ENCODE measurements at places on chromosomes 12 and 14.
A peak's percentile ranks its signal among the peaks of the same experiment; 100 is the strongest.

GRCh38 chr12:67302162-67302561 is 33.0 kb downstream of the CAND1 start:
- DNase-seq, result no peak

DNA sequence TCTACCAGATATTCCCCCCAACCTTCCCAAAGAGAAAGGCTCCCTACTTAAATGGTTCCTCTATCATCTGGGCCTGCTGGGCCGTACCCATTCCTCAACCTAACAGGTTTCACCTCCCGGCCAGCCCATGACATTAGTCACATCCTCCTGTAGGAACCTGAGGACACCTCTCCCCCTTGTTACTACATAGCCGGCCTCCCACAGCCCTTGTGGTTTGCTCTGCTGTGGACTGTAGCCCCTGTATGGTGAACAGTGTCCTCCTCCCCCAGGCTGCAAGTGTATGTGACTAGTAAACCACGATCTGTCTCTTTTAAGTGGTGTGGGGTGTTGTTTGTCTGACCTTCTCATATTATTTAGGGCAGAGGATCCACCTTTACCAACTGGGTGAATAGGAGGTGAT is 371.7 kb downstream of the RGS6 start:
- DNase-seq, result no peak

GRCh38 chr12:96402061-96402460 is 1.8 kb upstream of the CDK17 start:
- DNase-seq, result no peak

DNA sequence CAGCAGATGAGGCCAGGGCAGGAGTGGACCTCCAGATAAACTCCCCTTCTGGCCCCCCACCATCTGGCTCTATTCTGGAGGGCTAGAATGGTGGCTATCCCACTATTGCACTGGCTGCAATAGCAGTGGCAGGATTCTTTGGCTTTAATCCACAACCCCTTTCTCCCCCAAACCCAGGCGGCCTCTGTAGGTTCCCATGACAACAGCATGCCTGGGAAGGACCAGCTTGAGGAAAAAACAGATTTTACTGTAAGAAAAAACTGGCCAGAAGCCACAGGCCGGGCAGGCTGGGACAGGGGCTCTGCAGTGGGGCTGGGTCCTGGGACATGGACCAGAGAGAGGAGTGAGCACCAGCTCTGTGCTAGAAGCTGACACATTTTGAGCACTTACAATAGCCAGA is 13.6 kb upstream of the ACVR1B start:
- DNase-seq, result no peak

DNA sequence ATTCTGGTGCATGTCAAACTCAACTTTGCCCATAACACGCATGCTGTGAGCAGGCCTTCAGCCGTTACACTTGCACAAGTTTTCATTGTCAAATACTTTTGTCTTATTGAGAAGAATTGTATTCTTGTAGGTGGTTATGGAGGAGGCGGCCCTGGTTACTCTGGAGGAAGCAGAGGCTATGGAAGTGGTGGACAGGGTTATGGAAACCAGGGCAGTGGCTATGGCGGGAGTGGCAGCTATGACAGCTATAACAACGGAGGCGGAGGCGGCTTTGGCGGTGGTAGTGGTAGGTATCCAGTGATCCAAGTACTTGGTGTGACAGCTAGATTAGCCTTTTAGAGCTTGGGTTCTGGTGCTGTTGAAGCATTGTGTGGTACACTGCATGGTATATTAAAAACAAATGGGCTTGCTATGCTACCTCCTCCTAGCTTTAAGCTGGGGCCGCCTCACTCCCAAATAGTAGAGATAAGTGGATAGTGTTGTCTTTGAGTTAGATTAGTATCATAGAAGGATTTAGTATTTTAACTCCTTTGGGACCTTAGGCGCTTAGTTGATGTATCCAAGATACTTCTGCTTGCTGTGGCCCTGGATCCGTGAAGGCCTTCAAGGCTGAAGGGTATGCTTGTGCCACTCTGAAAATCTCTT is 2.5 kb downstream of the HNRNPA1 start:
- no peak for DNase-seq

DNA sequence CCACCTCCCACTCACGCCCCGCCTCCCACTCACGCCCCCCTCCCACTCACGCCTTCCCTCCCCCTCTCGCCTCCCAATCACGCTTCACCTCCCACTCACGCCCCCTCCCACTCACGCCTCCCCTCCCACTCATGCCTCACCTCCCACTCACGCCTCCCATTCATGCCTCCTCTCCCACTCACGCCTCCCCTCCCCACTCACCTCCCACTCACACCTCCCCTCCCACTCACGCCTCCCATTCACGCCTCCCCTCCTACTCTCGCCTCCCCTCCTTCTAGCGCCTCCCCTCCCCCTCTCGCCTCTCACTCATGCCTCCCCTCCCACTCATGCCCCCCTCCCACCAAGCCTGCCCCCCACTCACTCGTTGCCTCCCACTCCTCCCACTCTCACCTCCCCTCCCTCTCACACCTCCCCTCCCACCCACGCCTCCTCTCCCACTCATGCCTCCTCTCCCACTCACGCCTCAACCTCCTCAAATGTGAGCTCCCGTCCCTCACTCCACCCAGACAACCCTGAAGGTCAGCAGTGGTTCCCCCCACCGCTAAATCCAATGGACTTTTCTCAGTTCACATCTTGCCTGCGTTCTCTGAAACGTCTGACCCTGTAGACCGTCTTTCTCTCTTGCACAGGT is 39.8 kb downstream of the TMEM63C start:
- DNase-seq, result no peak

DNA sequence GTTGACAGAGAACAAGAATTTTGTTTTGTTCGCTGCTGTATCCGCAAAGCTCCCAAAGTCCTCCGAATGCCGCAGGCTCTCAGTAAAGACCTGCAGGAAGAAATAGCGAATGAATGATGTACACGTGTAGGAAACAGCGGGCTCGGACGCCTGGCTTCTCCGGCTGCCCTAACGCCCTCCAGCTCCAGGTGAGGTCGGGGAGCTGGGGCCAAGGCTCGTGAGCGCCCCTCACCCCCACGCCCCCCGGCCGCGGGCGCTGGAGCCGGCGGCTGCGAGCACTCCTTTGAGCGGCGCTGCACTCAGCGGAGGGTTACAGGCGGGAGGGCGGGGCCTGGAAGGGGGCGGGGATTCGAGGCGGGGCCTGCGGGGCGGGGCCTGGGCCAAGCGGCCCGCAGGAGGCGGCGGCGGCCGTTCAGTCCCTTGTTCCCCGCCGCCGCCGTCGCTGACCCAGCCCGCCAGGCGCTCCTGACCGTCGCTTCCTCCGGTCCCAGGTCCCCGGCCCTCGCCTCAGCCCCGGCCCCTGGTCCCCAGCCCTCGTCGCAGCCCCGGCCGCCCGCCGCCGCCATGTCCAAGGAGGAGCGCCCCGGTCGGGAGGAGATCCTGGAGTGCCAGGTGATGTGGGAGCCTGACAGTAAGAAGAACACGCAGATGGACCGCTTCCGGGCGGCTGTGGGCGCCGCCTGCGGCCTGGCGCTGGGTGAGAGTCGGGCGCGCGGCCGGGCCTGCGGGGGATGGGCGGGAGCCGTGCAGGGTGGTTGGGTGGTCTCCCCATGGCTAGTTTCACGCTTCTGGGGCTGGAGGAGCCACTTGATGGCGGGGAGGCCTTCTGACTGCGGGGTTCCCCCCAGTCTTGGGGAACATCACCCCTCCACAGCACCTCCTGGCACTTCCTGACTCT is at the start of gene AACS:
AACS (plus strand) TSS at position 415 of the 898 bp plus-strand sequence; CDS start at position 565, 150 bp downstream.
- DNase-seq, result peak; percentile 24

DNA sequence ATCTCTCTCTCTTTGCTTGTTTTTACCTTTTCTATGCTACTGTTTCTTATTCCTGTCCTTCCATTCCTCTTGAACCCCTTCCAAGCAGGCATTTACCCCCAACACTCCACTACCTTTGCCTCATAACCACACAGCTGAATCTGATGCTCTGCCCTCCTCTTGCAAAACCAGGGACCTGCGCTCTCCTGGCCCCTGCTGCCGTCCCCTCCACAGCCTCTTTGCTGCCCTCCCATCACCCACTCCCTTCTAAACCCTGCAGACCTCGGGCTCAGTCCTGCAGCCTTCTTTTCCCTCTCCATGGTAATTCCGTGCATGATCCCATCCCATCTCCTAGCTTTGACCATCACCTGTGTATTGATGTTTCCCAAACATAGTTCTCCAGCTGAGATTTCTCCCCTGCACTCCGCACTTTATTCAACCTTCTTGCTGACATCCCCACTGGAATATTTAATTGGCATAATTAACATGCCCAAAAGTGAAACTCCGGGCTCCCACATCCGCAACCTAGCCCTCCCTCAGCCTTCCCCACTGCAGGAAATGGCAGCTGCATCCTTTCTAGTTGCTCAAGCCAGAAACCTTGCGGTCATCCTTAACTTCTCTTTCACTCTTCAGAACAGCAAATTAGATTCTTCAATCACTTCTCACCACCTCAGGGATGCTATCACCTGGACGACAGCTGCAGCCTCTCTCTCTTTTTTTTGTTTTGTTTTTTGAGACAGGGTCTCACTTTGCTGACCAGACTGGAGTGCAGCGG is 16.0 kb downstream of the FIGNL2 start:
- no peak for DNase-seq

GRCh38 chr14:63848890-63849289 is 3.9 kb upstream of the SYNE2 start:
- no peak for DNase-seq

- DNase-seq, result no peak
Observed at GRCh38 chr14:93707475-93707874, 80.8 kb downstream of the PRIMA1 start.

- no peak for DNase-seq
Observed at GRCh38 chr12:82898441-82898840, 211.7 kb downstream of the TMTC2 start.
